Stimulated activated CD8-positive, alpha-beta memory T cell treated with anti-CD3 and anti-CD28 coated beads, Interleukin-7, amount 100 ng/mL, for 24 hours (primary cell): ENCODE measurements at places on chromosomes 1 and 21.
A peak's percentile ranks its signal among the peaks of the same experiment; 100 is the strongest.

DNA sequence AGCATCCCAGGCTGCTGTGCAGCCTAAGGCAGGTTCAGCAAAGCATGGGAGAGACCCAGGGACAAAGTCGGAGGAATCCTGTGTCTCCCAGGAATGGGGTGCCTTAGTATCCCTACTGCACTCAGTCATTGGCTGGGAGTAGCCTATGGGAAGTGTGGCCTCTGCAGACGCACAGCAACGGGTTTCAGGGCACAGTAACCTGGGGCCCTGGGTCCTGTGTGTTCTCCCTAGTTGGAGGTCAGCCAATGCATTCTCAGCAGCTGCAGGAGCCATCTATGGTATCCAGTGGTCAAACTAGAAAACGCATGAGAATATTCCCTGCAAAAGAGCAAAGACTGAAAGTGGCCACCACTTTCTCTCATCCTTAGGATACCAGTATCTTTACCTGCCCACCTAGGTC, 13.7 kb upstream of the C1orf21 start:
- no peak for DNase-seq

DNA sequence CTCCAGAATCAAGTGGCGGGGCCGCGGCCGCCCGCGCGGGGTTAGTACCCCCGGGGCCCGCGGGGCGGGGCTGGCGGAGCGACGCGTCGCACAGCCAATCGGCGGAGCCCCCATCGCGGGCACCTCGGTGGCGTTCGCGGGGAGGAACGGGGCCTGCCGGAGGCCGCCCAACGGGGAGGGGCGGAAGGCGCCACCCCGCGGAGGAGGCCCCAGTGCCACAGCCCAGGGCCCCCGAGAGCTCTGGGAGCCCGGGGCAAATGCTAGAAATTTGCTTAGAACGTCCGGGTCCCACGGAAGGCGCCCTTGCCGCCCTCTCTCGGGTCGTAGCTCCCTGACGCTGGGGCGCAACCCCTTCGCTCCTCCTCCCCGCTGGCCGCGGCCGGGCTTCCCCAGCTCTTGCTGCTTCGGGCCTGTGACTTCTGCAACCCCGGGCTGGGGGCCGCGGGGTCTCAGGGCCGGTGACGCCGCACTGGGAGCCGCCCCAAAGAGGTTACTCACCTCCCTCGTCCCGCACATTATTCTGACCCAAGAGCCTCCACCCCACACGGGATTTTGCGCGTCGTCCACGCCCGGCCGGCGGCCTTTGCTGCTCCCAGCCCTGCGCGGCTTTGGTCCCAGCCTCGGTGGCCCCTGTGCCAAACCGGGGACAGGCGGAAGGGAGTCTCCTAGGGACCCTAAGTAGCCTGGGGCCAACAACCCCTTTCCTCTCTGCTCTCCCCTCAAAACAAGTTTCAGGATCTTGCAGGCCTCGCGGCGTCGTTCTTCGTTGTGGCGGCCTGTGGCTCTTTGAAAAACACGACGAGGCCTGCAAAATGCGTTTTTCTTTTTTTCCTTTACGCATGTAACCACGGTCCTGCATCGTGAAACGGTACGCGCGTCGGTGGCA, at the start of gene RUNX3:
Gene RUNX3, minus strand, starts transcription at position 17 of the 886 bp plus-strand sequence. CDS start 408 bp downstream, outside the sequence.
- DNase-seq, result peak; percentile 72

DNA sequence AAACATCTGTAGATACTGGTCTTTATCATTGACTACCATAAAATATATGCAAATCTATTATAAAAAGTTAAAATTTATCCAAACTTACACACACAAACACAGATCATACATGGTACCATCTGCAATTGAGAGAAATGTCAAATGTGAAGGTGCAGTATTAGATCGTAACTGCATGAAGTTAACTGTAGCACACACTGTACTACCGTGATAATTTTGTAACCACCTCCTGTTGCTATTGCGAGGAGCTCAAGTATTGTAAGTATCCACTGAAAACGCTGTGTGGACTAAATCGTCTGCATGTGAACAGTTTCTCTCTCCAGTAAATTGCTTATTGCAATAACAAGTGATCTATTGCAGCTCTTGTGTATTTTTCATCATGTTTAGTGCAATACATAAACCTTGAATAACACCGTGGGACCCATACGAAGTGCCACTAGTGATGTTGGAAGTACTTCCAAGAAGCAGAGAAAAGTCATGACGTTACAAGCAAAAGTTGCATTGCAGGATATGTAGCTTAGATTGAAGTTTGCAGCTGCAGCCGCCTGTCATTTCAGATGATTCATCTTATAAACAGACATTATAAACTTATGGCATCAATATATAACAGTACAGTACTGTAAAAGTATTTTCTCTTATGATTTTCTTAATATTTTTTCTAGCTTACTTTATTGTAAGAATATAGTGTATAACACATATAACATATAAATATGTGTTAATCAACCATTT, 172.9 kb downstream of the SDCCAG8 start:
- DNase-seq, result no peak

DNA sequence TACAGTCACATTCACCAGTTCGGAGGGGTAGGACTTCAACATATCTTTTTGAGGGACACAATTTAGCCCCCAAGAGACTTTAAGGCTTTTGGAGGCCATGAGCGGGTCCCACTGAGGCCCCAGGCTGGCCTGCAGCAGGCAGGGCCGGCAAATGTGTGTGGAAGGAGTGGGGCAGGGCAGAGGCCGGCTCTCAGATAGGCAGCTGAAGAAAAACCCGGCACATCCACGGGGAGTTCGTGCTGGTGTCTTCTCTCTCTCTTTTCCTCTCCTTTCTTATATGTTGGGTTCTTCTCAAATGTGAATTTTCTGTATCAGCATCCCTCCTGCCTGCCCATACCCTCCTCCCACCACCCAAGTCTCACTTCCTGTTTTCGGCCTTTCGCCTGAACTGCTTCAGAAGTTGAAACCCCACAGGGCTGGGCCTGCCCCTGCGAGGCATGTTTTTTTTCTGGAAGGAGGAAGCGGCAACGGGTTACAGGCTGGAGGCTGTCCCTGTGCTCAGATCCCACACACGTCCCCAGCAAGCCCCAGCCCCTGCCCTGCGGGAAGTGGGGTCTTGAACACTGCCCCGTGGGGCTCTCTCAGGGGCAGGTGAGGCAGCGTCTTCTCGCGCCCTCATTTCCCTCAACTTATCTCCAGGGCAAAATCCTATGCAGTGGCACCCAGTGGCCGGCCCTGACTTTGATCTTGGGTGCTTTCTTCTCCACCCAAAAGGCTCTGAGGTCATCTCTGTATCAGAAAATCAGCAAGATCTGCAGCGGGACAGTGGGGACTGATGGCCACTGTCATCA, 9.7 kb upstream of the UMODL1 start:
- DNase-seq, result no peak

- DNase-seq, result no peak
Observed at GRCh38 chr1:15915991-15916390, 59.9 kb downstream of the ZBTB17 start.
